ENCODE measurements at places on chromosomes 3 and 15.

DNA sequence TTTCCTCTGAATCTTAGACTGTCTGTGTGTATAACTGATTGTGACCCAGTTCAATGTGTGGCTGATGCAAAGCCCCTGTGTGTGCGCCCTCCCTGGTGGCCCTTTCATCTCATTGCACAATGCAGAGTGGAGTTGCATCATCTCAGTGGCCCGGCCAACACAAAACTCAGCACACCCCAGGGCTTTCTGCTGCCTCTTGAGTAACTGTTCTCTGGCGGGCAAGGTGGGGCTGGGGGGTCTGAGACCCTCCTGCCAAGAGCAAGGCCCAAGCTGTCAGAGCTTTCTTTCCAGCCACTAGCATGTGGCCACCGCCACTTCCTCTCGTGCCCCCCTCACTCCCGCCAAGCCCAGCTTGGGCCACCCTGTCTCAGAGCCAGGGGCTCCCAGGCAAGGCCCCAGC is 80.7 kb upstream of the ALDH1L1 start:
- DNase-seq, result no peak
- H3K36me3 ChIP-seq, result no peaks in the 10 kb centered on the region
- no peak overlapping the region for H3K4me3 ChIP-seq
- no peaks in the 10 kb centered on the region for H3K27me3 ChIP-seq
- no peaks in the 10 kb centered on the region for H3K4me1 ChIP-seq

- H3K36me3 ChIP-seq, result no peaks in the 10 kb centered on the region
- H3K4me1 ChIP-seq, result peaks cover 49% of the 10 kb centered on the region
- H3K27me3 ChIP-seq, result no peaks in the 10 kb centered on the region
- H3K27ac ChIP-seq, result no peak overlapping the region
- no peak overlapping the region for H3K4me3 ChIP-seq
- no peak for DNase-seq
Measured at GRCh38 chr3:119626196-119626595, 28.5 kb downstream of the PLA1A start.

- no peak for DNase-seq
- no peak overlapping the region for H3K27ac ChIP-seq
- no peaks in the 10 kb centered on the region for H3K4me1 ChIP-seq
- no peaks in the 10 kb centered on the region for H3K36me3 ChIP-seq
- H3K4me3 ChIP-seq, result no peak overlapping the region
- no peaks in the 10 kb centered on the region for H3K27me3 ChIP-seq
Measured at GRCh38 chr3:161550491-161551195, 54.0 kb downstream of the OTOL1 start.

GRCh38 chr3:70095260-70095659 is 95.7 kb downstream of the SAMMSON start:
- H3K36me3 ChIP-seq, result no peaks in the 10 kb centered on the region
- no peak overlapping the region for H3K4me3 ChIP-seq
- H3K27me3 ChIP-seq, result no peaks in the 10 kb centered on the region
- no peak for DNase-seq
- no peak overlapping the region for H3K27ac ChIP-seq

GRCh38 chr15:97501291-97501690 is 459.2 kb upstream of the ARRDC4 start:
- no peaks in the 10 kb centered on the region for H3K4me1 ChIP-seq
- no peak for DNase-seq
- no peak overlapping the region for H3K4me3 ChIP-seq
- H3K27ac ChIP-seq, result no peak overlapping the region

- no peaks in the 10 kb centered on the region for H3K27me3 ChIP-seq
- no peaks in the 10 kb centered on the region for H3K36me3 ChIP-seq
- H3K4me3 ChIP-seq, result no peak overlapping the region
- DNase-seq, result no peak
Measured at GRCh38 chr3:85781806-85782205, 823.0 kb downstream of the CADM2 start.
